ENCODE measurements at places on chromosomes 2 and 18.

- peak; percentile 33 for DNase-seq
These were observed 54.4 kb downstream of the EPHA4 start for GRCh38 chr2:221517696-221518151.

- peak; percentile 24 for DNase-seq
These were observed 186.6 kb downstream of the NRP2 start for GRCh38 chr2:205868773-205869333.

GRCh38 chr2:181680055-181680936 is at the start of gene NEUROD1:
NEUROD1 (minus strand) TSS chr2:181680517; CDS start chr2:181678860, 1,657 bp downstream.
- DNase-seq: no peak

- no peak for DNase-seq
These were observed 50.3 kb downstream of the TCF7L1 start for GRCh38 chr2:85183479-85183878.

GRCh38 chr2:241798631-241799521 is 10.1 kb upstream of the NEU4 start:
- DNase-seq: no peak

- no peak for DNase-seq
These were observed 21.6 kb upstream of the NFE2L2 start for GRCh38 chr2:177285892-177286715.

DNA sequence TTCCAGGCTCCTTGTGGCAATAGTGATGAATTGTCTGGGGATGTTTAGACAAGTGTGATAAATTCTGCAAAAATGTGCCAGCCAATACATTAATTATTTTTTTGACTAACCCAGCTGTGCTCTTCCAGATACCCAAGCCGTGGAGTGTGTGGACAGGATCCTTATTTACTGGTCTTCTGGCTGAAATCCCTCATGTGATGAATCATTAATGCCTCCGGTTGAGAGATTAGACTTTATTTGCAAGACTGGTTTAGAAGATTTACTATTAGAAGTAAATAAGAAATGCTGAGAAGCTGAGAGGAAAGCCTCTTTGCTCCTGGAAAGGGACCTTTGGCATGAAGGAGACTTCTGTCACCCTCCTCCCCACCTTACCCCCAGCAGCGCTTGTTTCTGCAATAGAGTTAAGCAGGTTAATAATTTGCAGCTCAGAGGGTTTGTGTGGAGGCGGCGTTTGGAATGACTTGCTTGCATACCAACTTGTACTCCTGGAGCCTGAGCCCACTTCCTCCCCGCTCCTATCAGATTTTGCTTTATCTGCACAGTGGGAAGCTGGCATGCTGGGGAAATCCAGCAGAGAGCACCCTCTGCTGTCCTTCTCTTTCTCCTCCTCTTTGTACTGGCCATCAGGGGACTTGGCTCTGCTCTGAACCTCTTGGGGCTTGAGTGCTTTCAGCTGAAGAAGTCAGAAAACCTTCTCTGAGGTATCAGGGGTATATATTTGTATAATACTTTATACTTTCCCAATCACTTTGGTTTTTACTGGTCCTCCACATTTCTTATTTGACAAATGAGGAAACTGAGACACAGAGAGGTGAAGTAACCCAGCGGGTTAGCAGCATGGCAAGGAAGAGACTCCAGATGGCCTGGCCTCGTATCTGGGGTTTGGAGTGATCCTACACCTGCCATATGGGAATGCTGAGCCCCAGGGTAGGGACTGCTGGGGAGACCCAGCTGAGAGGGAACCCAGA is 16.3 kb downstream of the SLC3A1 start:
- DNase-seq: no peak

GRCh38 chr2:26922405-26923188 is 47.8 kb upstream of the MAPRE3 start:
- DNase-seq: peak; percentile 2

DNA sequence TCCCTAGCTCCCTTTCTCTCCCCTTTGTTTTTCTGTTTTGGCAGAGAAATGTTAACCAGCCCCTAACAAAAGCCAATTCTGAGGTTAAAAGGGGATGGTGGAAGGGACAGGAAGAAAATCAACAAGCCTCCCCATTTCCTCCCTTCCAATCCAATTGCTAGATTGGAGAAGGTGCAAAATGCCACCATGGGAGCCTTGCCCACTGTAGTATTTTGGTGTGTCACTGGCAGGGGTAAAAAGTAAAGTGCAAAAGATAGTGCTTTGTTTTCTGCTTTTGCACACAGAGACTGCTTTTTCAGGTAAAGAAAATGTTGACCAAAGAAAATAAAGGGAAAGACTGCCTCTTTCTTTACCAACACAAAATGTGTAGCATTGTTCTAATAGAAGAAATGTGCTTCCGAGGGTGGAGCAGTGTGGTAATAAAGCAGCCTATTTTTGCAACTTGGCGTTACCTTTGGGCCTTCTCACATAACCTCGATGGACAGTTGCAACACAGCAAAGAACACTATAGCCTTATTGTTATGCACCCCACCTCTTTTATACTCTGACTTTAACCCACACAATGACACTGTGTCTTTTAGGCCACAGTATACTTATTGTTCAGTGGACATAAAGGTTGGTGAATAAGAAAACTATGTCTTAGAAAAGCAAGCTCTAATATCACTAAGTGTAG is 861.8 kb downstream of the BCL11A start:
- no peak for DNase-seq

DNA sequence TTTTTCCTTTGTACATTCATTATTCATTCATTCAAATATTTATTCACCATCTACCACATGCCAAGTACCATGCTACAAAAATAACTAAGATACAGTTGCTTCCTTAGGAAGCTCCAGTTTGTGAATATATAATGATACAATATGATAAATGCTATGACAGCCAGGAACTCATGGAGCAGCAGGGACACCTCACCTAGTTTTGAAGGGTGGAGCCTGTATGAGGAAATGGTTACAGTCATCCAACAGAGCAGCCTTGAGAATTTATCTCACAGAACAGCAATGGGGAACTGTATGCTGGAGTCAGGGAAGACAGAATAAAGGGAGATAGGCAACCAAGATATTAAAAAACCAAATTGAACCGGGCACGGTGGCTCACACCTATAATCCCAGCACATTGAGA is 124.0 kb downstream of the OSBPL1A start:
- DNase-seq: no peak

GRCh38 chr2:98014379-98014778 is 18.6 kb upstream of the TMEM131 start:
- no peak for DNase-seq

DNA sequence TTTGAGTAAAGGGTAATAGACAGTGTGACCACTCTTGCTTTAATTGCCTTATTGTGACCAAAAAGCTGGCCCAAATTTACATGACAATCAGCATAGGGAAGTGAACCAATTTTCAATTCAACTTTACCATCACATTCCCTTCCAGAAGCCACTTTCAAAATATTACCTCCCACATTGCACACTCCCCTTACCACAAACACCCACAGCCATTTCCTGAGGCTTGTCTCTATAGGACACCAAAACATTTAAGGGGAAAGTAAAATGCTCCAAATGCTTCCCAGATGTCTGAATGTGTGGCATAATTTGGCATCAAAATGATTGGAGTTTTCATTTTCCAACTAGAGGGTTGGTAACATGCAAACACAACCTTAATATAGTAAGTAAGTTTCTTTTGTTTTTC is 616.1 kb downstream of the SLC4A3 start:
- DNase-seq: no peak

- DNase-seq: no peak
These were observed 229.8 kb downstream of the CCDC178 start for GRCh38 chr18:33210575-33211189.

DNA sequence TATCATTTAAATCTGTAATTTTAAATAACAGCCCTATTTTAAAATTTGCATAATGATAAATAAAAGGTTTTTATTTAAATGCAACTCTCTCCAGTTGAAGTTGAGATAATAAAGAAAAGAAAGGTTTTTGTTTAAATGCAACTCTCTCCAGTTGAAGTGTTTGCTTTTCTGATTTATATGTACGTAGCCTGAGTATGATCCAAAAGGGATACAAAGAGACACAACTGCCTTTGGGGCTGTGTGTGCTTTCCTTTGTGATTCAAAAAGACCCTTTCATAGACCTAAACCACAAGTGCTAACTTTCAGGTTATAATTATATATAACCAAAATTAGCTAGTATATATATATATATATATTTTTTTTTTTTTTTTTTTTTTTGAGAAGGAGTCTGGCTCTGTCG is 76.2 kb upstream of the MFF start:
- no peak for DNase-seq
